Left colon (tissue), 2 donors: ENCODE measurements at places on chromosomes 7 and 10.

DNA sequence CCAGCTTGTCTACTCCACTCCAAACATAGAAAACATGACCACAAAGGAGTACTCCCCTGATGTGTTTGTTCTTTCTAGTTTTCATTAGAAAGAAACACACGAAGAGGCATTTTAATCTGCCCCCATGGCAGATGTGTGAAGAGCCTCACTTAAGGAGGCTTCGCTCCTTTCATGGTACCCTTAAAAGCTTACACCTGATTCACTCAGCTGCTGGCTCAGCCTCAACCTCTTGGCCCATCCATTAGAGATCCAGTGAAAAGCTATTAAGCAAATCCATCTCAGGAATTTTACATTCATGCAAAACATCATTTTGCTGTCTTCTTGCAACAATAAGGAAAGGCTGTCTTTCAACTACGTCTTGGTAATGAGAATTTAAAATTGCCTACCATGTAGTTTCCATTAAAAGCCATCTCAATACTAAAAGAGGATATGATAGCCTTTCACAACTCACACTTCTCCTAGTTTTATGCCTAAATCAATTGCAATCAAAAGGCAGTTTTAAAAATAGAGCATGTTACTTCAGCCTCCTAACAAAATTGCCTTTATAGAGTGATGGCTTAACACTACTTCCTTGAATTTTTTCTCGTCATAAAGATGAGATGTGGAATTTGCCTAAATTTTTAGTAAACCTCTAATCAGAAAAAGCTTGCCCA, 22.7 kb downstream of the MACC1 start:
- DNase-seq = no peak

- DNase-seq = no peak
Observed at GRCh38 chr10:23081891-23082290, 13.5 kb upstream of the MSRB2 start.

- no peak for DNase-seq
Observed at GRCh38 chr10:86176850-86177536, 189.6 kb downstream of the GRID1 start.

DNA sequence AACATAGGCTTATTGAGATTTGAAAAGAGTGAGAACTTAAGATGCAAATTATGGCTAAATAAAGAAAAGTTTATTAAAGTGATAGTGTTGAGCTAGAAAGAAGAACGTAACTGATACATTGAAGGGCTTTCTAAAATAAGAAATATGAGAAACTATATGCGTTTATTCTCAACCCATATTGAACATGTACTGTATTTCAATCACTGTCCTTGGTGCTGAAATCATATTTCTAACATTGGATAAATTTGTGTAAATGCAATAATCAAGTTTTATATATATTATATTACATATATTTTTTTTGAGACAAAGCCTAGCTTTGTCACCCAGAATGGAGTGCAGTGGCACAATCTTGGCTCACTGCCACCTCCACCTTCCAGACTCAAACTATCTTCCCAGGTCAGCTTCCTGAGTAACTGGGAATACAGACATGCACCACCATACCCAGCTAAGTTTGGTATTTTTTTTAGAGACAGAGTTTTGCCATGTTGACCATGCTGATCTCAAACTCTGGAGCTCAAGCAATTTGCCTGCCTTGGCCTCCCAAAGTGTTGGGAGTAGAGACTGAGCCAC, 1065.8 kb downstream of the REEP3 start:
- DNase-seq = no peak

GRCh38 chr10:88659725-88660597, 4.3 kb upstream of the LIPF start:
- no peak for DNase-seq

DNA sequence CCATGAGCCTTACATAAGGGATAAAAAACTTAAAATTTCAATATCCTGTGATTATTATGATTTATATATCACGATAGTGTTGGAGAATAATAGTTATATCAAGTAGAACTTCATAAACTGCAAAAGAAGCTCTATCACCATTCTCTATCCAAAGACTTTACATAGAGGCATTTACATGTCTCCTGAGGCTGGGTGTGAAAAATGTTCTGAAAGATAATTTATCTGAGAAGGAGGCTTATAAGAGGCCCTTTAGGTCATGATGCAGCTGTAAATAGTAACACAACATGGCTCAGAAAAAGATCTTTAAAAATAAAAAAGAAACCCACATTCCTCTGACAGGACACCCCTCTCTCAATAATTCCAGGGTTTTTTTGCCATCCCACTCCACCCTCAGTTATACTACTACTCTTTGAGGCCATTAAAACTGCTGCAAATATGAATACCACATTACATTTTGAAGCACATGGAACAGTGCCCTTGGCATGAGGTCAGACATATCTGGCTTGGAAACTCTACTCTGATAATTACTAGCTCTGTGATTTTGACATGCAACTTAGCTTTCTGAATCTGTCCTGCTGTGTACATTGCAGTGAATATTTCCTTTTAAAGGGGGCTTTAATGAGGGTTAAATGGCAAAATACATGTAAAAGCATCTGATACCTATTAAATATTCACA, 55.5 kb downstream of the SLC16A12 start:
- DNase-seq = no peak

DNA sequence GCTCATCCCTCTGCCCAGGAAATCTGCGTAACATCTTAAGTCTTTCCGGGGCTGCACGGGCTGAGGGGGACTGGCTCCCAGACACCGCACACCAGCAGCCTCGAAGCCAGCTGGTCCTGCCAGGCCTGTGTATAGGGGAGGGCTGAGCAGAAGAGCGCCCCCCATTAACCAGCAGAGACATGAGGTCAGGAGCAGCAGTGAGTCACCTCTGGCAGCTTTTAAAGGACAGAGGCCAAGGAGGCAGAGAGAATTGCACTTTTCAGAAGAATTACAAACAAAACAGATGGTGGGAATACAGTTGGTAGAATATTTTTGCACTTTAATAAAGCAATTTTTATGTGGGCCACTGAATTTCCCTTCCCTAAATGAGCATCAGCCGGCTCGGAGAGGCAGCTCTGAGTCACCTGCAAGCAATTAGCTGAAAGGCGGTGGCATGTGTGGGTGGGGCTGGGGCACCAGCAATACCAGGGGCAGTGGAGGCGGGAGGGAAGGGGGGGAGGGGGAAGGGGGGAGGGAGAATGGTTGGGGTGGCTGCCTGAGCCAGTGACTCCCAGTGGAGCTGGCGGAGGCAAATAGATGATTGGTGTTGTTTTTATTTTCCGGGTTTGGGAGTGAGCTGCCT, 39.1 kb downstream of the GOLGA7B start:
- DNase-seq = peak; percentile 18

DNA sequence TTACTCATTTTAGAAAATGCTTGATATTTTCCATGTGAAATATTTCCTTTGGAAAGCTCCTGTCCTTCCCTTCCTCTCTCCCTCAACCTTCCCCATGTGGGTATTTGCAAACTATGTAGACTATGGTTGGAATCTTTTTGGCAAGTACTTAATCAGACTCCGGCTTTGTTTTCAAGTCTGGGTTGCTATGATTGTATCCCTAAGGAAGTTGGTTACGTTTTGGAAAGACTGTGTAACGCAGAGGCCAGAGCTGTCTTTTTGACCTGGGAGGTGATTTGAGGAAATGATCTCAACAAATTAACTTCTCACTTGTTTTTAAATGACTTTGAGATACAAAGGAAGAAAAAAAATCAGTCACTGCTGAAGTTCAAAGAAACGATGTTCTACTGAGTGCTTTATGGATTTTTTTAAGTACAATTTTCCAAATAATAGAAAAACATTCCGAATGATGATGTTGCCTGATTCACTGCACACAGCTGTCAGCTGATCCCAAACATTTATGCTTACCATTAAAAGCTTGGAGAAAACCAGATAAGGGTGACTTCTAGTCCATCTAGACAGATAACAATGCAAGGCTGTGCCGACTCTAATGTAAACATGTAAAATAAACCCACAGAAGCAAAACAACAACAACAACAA, 145.5 kb upstream of the CELF2 start:
- DNase-seq = no peak

DNA sequence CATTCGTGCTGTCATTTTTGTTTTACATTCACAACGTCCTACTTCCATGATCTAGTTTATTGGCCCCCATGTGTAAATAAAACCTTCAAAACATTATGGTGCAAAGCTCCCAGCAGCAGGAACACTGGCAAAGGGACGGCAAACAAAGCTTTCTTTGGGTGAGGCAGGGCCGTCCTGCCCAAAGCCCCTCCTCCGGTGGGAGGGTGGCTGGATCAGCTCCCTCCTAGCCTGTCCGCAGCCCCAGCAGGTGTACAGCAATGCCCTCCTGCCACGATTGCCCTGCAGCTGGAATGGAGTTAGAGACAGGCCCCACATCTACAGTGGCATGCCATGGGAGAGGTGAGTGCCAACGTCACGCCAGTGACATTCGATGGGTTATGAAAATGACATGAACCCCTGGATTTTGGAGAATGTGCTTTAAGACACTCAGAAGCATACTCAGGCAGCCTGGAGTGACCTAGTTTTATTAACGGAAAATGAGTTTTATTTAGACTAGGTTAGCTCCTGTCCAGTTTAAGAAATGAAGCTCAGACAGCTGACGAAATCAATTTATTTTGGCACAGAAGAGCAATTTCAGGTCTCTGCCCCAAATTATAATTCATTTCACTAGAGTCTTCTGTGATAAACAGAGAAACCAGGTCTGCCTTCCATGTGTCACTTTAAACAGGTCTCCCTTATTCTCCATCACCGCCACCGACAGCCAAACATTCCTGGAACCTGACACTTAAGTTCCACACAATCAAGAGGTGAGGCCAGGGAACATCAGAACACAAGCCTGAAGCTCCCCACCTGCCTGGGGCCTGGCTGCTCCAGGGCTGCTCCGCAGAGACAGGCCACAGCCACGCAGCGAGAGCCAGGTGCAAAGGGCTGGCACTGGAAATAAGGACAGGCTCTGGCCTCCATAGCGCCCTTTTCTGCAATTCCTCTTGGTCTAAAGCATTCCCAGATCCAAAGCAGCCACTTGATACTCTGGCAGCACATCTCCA, 50.1 kb downstream of the VOPP1 start:
- DNase-seq = peak; percentile 63

DNA sequence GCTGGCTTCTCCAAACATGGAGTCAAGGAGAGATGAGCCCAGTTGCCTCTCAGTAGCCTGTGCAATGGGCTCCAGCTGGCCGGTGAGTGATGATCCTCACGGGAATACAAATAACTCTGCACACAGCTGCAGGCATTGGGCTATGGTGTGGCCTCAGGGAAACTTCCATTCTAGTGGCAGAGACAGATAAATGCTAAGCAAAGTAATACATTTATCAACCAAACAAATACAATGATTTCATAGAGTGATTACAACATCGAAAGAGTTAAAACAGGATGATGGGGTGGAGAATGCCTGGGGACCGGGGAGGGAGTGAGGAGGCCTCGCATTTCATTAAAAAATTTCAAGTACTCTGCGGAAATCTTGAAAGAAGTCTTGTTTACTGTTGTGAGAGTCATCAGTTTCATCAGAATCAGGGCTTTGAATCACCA, 15.0 kb upstream of the AKR1B1 start:
- no peak for DNase-seq

GRCh38 chr7:159145490-159145855, 806 bp upstream of the VIPR2 start:
- DNase-seq = no peak

- DNase-seq = peak; percentile 12
Observed at GRCh38 chr7:52017802-52018679, 701.4 kb upstream of the COBL start.

- DNase-seq = no peak
Observed at GRCh38 chr10:102492344-102492939, 10.1 kb downstream of the ACTR1A start.

- DNase-seq = no peak
Observed at GRCh38 chr10:27695706-27696105, 49.9 kb downstream of the MKX start.

GRCh38 chr10:89414879-89415821, 782 bp downstream of the IFIT5 start:
- peak; percentile 53 for DNase-seq

DNA sequence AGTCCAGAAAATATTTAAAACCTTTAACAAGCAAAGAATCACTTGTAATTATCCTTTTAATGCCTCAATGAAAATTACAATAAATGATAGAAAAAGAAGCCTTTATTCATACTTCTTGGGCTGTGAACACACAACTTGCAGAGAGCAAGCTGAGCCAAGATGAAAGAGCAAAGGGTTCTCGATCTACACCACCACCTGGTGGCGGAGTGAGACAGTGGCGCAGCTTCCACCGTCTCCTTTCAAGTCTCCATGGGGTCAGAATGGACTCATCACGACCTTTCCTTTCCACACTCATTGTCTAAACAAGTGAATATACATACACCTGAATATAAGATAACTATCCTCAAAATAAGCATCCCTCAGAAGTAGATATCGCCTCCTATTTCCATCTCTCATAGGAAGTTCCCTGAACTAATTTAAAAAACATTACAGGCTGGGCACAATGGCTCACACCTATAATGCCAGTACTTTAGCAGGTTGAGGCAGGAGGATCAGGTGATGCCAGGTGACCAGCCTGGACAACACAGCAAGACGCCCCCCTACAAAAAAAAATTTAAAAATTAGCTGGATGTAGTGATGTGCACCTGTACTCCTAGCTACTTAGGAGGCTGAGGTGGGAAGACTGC, 40.7 kb downstream of the ATE1 start:
- peak; percentile 63 for DNase-seq

DNA sequence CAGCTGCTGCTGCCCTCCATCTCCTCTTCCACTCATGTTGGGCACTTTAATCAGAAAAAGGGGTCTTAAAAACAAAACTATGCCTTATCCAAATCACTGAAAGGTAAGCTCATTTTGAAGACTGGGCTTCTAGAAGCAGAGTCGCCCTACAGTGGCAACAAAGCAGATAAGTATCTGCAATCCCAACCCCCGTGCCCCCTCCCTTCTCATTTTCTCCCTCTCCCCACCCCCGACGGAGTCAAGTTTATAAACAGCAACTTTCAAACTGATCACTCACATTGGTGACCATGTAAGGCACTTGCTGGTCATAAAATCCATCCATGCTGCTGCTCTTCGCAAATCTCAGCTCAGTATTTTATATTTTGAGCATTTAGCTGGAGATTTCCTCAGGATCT, 738 bp downstream of the ETV1 start:
- DNase-seq = no peak

DNA sequence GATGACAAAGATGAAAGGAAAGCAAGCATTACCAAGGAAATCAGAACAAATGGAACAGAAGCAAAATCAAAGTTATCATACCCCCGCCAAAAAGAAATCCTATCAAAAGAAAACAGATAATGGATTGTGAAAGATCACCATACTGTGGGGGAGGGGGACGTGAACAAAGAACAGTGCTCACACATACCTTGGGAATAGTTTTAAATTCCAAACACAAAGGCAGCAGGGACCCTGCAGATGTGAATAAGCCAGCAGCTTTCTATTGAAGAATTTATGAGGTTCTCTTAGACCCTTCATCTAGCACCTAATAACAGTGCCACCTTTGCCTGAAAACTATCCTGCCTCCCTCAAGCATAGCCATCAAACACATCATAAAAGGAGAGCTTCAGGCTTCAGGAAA, 94.0 kb downstream of the AKR1D1 start:
- DNase-seq = no peak
